Right ventricle myocardium superior (tissue), 1 donor: ENCODE measurements at places on chromosomes 16 and 17. TPM values are rescaled to one million over a fixed set of nuclear protein-coding genes. Genes with fewer than 3 reads are reported as not detected.

- no peak for DNase-seq
Measured at GRCh38 chr16:17518441-17518840, 47.7 kb upstream of the XYLT1 start.

DNA sequence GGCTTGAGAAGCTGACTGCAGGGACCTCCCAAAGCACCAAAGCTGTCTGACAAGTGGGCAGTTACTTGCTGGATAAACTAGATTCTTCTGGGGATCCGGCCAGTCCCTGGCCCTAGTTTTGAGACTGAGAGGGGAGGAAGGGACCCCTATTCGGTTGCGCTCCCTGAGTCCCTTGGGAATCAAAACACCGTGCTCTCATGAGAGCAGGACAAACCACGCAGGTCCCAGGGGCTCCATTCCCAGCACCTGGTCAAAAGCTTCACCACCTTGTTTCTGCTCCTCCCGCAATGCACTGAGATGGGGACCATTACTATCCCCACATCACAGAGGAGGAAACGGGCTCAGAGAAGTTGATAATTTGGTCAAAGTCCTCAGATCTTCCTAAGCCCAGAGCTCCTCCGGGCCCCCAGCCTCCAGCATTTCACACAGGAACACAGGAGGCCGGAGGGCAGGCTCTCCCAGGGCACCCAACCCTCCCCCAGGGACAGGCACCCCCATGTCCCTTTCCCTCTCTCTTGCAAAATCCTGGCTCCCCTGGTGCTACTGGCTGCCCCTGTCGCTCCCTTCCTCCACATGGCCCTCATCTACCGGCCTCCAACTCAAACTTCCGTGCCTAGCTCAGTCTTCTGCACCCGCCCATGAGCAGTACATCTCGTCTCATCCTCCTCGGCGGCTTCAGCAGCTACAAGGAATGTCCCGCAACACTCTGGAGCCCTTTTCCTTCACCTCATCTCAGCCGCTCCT lies 3.3 kb downstream of the TRIM65 start:
- no peak for DNase-seq

DNA sequence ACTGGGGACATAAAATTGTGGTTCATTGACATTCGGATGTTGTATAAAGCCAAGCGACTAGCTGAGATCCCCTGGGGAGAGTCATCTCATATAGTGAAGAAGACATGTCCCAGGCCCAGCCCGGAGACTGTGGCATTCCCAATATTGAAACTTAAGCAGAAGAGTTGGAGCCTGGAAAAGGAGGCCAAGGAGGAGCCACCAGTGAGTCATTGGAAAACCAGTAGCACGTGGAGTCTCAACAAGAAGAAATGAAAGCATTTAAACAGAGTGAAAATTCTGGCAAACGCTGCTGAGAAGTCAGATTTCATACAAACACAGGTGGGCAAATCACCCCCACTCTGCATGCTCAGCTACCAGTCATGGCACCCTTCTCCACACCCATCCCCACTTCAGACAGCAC lies 9.4 kb upstream of the ELAC2 start:
- no peak for DNase-seq

DNA sequence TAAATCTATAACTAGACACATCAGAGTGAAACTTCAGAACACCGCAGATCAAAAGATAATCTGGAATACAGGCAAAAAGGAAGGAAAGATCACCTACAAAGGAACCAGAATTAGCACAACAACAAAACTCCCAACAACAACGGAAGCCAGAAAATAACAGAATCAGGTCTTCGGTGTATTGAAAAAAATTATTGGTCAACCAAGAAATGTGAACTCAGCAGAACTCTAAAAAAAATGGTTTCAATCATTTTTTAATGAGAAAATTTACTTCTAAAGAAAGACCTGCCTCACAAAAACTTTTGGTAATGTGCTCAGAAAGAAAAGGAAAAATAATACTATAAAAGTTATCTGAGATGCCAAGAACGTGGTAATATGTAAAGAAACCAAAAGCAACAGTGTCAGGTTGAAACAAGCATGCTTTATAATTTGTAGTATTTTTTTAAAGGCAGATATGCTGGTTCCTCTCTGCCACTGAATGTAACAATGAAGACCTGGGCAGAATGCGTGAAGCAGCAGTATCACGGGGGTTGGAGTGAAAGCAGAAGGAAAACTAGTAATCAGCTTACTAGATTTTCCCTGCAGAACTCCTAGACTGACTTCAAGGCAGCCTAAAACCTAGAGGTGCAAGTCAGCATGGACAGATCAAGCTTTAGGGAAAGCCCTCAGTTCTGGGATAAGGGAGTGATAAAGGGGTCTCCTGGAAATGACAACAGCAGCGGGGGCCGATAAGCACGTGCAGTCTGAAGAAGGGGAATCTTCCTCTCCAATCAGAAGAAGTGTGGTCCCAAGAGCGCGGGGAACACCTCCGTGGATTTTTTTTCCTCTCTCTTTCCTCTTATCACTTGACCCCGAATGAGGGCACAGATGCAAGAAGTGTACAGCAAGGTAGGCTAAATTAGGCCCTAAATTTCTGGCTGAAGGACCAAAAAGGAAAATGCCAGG lies 80.9 kb upstream of the TEKT1 start:
- DNase-seq = no peak

Gene KRTAP9-2
- total RNA-seq = not detected

DNA sequence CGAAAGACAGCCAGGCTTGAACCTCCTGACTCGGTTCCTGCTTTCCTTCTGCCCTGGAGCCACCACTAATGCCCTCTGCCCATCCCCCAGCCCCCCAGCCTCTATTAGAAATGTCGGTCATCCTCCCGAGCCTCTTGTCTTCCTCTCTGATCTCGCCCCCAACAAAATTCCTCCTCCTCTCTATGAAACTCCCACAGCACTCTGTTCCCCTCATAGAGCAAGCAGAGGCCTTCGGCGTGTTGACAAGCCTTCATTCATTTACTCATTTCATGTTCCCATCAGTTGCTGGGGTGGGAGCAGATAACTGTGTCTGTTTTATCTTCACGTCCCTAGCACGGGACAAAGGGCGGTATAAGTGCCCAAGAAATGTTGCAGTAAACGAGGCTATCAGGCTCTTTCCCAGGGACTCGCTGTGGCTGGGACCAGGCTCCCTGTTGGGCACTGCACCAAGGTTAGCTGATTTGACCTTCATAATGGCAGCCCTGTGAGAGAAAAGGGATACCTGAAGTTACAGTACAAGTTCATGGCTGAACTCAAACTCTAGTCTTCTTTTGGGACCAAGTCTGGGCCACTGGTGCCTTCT lies 7.8 kb downstream of the FBXL19 start:
- no peak for DNase-seq

GRCh38 chr17:33464669-33465280 lies 171.7 kb upstream of the ASIC2 start:
- no peak for DNase-seq

- no peak for DNase-seq
Measured at GRCh38 chr16:75997606-75998005, 271.3 kb upstream of the CPHXL start.

GRCh38 chr17:32160526-32160925 lies 18.2 kb downstream of the RHOT1 start:
- no peak for DNase-seq
